ENCODE measurements at places on chromosomes 1 and 21.

DNA sequence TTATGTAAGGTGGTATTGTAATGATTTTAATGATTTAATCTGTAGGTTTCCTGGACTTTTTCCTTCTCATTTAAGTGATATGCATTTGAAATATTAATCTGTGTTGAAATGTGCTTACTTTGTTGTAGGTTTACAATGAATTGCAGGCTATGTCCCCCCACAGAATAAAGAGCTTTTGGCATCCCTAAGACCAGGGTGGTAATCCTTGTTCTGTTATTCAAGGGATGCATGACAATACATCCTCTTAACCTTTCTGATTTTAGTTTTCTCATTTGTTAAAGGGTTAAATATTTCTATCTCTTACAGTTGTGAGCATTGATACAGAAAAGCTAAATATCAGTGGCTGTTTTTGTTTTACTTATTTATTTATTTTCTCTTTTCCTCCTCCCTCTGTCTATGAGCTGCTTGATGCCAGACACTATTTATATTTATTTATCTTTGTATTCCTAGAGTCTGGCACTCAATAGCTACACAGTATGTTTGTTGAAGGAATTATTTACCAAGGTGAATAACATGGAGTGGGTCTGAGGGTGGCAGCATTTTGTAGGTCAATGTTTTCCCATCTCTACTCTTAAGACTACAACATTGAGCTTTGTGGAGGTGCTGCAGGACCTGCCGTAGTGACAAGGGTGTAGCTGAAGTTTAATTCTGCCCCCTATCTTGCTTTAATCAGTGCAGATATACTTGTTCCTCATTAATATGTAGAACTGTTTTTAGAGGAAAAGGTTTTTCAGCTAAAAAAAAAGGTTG is 19.9 kb upstream of the ADGRL2 start:
- no peak overlapping the region for H3K4me3 ChIP-seq
- no peaks in the 10 kb centered on the region for H3K27me3 ChIP-seq
- no peaks in the 10 kb centered on the region for H3K4me1 ChIP-seq
- no peaks in the 10 kb centered on the region for H3K36me3 ChIP-seq
- H3K27ac ChIP-seq, result no peak overlapping the region

DNA sequence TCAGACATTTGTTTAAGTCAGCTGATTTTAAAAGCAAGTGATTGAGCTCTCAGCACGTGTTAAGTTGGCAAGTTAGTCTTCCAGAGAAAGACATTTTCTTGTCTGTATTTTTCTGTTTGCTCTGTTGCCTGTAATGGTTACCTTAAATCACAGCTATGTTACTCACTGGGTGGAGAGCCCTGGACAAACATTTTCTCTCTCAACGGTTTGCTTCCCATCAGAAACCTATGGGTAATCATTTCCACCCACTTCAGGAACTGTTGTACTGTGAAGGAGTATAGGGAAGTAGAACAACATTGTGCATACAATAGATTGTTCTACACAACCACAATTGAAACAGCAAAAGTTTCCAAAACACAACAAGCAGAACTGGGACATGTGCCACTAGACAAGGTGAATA is 113.9 kb upstream of the DPT start:
- H3K27ac ChIP-seq, result no peak overlapping the region
- peaks cover 4% of the 10 kb centered on the region for H3K27me3 ChIP-seq
- no peak overlapping the region for H3K4me3 ChIP-seq
- no peaks in the 10 kb centered on the region for H3K36me3 ChIP-seq
- no peaks in the 10 kb centered on the region for H3K4me1 ChIP-seq
- DNase-seq, result no peak

DNA sequence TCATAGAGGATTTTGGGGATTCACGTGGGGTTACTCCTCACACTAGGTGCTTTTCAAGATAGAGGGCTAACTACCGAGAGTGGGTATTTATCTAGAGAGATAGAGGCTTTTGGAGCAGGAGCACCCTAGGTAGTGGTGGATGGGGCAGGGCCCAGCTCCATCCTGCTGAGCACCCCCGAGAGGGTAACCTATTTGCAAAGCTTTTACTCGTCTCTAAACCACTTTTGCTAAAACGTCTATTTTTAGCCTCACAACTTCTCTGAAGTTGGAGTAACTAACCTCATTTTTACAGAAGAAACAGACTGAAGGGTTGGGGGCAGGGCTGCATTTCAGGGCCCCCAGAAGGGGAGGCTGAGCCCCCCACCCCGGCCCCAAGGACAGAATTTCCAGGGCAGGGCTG is 12.3 kb upstream of the PIK3CD start:
- no peak for DNase-seq
- H3K36me3 ChIP-seq, result peaks cover 66% of the 10 kb centered on the region
- no peaks in the 10 kb centered on the region for H3K27me3 ChIP-seq
- peak overlapping the region; percentile 91 for H3K27ac ChIP-seq

GRCh38 chr1:231684356-231685244 is 58.0 kb downstream of the DISC1 start:
- no peak overlapping the region for H3K4me3 ChIP-seq
- no peak overlapping the region for H3K27ac ChIP-seq
- peaks cover 33% of the 10 kb centered on the region for H3K36me3 ChIP-seq
- H3K27me3 ChIP-seq, result no peaks in the 10 kb centered on the region
- H3K4me1 ChIP-seq, result peaks cover 11% of the 10 kb centered on the region
- no peak for DNase-seq

DNA sequence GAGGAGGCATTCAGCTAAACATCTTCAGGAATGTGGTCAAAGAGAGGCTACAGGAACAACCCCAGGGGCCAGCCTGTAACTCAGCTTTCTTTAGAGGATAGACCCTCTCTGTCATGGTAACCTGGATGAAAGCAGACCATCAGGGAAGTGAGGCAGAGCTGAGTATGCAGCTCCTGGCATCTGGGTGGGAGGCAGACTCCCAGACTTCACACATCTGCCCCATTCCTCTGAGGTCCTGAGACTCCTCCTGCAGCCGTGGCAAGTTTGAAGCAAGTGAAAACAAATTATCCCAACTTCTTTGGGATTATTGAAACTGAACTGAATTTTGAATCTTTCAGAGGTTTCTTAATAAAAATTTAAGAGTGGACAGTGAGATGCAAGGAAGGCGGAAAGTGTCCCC is 126.1 kb upstream of the KIAA0040 start:
- peaks cover 9% of the 10 kb centered on the region for H3K4me1 ChIP-seq
- H3K36me3 ChIP-seq, result no peaks in the 10 kb centered on the region
- H3K4me3 ChIP-seq, result no peak overlapping the region
- no peak overlapping the region for H3K27ac ChIP-seq
- peaks cover 6% of the 10 kb centered on the region for H3K27me3 ChIP-seq

- no peak for DNase-seq
- peaks cover 23% of the 10 kb centered on the region for H3K4me1 ChIP-seq
- no peaks in the 10 kb centered on the region for H3K27me3 ChIP-seq
- no peak overlapping the region for H3K27ac ChIP-seq
Observed at GRCh38 chr1:89780721-89781120, 40.1 kb upstream of the LRRC8D start.

DNA sequence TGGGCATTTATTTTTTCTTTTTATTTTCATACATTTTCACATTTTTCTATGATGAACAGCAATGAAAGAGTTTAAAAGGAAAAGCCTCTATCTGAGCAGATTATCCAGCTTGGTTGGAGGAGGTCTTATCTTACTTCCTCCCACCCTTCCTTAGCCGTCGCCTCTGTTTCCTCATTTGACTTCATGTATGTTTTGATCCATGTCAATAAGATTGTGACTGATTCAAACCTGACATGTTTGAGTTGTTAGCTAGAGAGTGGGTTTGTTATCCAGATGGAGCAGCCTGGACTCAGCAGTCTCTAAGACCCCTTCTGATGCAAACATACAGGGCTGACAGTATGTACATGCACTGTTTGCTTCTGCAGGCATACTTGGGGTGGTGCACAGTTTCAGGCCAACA is 31.2 kb downstream of the MACO1 start:
- H3K4me3 ChIP-seq, result no peak overlapping the region
- peaks cover 7% of the 10 kb centered on the region for H3K4me1 ChIP-seq
- H3K27me3 ChIP-seq, result no peaks in the 10 kb centered on the region
- H3K27ac ChIP-seq, result no peak overlapping the region
- H3K36me3 ChIP-seq, result peaks cover 67% of the 10 kb centered on the region

- H3K4me3 ChIP-seq, result no peak overlapping the region
- H3K36me3 ChIP-seq, result no peaks in the 10 kb centered on the region
- no peaks in the 10 kb centered on the region for H3K4me1 ChIP-seq
- DNase-seq, result no peak
- H3K27me3 ChIP-seq, result peaks cover 8% of the 10 kb centered on the region
- H3K27ac ChIP-seq, result no peak overlapping the region
Observed at GRCh38 chr1:164748253-164748899, 189.4 kb downstream of the PBX1 start.

DNA sequence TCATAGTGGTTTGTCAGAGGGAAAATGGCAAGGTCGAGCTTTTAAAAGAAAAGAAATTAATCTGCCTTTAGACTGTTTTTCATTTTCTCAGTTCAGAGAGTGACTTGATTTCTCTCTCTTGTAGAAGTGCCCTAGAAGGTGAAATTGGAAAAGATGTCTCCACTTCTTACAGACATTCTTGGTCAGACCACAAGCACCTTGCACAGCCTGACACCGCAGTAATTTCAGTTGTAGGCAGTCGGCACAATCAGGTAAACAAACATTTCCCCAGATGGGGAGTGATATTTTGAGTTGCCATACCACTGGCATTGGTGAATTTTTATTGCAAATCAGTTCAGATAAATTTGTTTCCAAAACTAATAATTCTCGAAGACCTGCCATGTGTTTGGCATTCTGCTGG is 86.8 kb downstream of the PHTF1 start:
- no peak overlapping the region for H3K27ac ChIP-seq
- no peak overlapping the region for H3K4me3 ChIP-seq
- no peaks in the 10 kb centered on the region for H3K4me1 ChIP-seq
- no peak for DNase-seq
- no peaks in the 10 kb centered on the region for H3K27me3 ChIP-seq

- no peak overlapping the region for H3K27ac ChIP-seq
- peaks cover 15% of the 10 kb centered on the region for H3K4me1 ChIP-seq
- peaks cover 7% of the 10 kb centered on the region for H3K36me3 ChIP-seq
- no peak for DNase-seq
- H3K4me3 ChIP-seq, result no peak overlapping the region
- H3K27me3 ChIP-seq, result no peaks in the 10 kb centered on the region
Observed at GRCh38 chr1:51484591-51484990, 34.5 kb downstream of the EPS15 start.

DNA sequence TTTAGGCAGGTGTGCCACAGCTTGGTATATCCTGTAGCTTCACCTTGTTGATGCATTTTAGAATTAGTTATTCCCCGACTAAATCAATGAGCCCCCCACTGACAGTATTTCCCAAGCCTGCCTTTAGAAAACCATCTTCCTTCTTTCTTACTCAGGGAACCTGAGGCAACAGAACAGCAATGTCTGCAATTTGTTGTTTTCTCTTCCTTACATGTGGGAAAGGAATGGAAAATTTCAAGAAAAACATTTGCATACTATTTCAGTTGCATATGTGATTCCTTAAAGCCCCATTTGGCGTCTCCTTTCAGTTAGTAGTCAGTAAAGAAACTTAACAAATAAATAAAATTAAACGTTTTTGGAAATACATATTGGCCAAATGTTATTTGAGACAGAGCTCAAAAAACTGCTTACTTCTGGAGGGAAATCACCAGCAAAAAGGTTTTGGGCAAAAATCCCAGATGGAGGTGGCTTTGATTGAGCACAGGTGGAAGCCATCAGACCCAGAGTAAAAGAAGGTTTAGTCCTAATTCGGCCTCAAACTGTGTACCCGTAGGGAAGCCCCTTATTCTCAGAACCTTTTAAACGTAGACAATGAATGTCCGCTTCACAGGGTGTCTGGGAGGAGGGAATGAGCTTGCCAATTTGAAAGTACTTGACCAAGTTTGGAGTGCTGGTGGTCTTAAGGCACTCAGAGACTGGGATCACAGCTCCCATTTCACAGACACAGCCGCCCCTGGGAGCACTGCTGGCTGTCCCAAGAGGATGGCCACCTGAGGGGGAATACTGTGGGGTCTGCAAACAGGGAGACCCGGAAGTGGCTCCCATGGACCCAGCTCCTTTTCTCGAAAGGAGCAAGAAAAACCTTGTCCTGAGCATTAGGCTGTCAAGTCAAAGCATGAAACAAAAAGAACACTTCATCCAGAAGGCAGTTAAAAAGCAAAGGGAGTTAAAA is 9.4 kb downstream of the LHX4 start:
- H3K27me3 ChIP-seq, result peaks cover 88% of the 10 kb centered on the region
- no peaks in the 10 kb centered on the region for H3K36me3 ChIP-seq
- DNase-seq, result no peak
- H3K27ac ChIP-seq, result no peak overlapping the region
- no peak overlapping the region for H3K4me3 ChIP-seq

GRCh38 chr1:204818998-204819397 is 51.7 kb upstream of the NFASC start:
- no peaks in the 10 kb centered on the region for H3K36me3 ChIP-seq
- no peak overlapping the region for H3K4me3 ChIP-seq
- DNase-seq, result no peak
- no peaks in the 10 kb centered on the region for H3K4me1 ChIP-seq
- H3K27me3 ChIP-seq, result peaks cover 15% of the 10 kb centered on the region

- H3K4me1 ChIP-seq, result no peaks in the 10 kb centered on the region
- H3K27me3 ChIP-seq, result no peaks in the 10 kb centered on the region
- no peak for DNase-seq
- H3K36me3 ChIP-seq, result no peaks in the 10 kb centered on the region
Observed at GRCh38 chr21:40054403-40054802, 187.2 kb downstream of the PCP4 start.

GRCh38 chr1:2803086-2803930 is 1.8 kb upstream of the TTC34 start:
- H3K27ac ChIP-seq, result no peak overlapping the region
- H3K27me3 ChIP-seq, result no peaks in the 10 kb centered on the region
- H3K36me3 ChIP-seq, result no peaks in the 10 kb centered on the region
- H3K4me3 ChIP-seq, result no peak overlapping the region
- no peak for DNase-seq

- H3K4me1 ChIP-seq, result peaks cover 32% of the 10 kb centered on the region
- H3K27ac ChIP-seq, result no peak overlapping the region
- no peaks in the 10 kb centered on the region for H3K27me3 ChIP-seq
- no peaks in the 10 kb centered on the region for H3K36me3 ChIP-seq
- no peak overlapping the region for H3K4me3 ChIP-seq
Observed at GRCh38 chr1:229203030-229203751, 67.7 kb upstream of the RAB4A start.

- no peak for DNase-seq
- no peak overlapping the region for H3K27ac ChIP-seq
- no peak overlapping the region for H3K4me3 ChIP-seq
- peaks cover 3% of the 10 kb centered on the region for H3K4me1 ChIP-seq
- peaks cover 23% of the 10 kb centered on the region for H3K27me3 ChIP-seq
Observed at GRCh38 chr1:201214886-201215285, 24.3 kb downstream of the IGFN1 start.
